Left lung (tissue), 14 donors: ENCODE measurements at places on chromosomes 11 and 22. TPM values are rescaled to one million over a fixed set of nuclear protein-coding genes. Genes with fewer than 3 reads are reported as not detected.

DNA sequence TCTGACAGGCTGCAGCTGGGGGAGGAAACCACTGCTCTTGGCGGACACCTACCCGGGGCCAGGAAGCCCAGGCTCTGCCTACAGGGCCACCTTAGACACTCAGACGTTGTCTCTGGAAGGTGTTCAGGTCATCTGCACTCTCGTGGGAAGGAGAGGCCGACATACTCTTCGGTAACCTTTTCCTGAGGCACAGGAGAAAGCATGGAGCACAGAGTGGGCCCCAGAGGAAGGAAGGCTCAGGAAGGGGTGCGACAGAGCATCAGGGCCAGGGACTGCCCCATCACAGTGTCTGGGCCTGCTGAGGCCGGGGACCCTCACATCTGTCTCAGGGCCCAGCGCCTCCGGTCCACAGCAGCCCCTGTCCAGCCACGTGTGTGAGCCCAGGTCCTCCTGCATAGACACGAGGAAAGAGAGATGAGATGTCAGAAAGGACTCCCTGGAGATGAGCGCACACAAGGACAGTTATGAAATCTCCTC lies 18.2 kb upstream of the TUB start:
- no peaks in the 10 kb centered on the region for H3K4me1 ChIP-seq
- no peaks in the 10 kb centered on the region for H3K27me3 ChIP-seq
- no peak overlapping the region for H3K4me3 ChIP-seq
- H3K27ac ChIP-seq, result peak overlapping the region; percentile 39

DNA sequence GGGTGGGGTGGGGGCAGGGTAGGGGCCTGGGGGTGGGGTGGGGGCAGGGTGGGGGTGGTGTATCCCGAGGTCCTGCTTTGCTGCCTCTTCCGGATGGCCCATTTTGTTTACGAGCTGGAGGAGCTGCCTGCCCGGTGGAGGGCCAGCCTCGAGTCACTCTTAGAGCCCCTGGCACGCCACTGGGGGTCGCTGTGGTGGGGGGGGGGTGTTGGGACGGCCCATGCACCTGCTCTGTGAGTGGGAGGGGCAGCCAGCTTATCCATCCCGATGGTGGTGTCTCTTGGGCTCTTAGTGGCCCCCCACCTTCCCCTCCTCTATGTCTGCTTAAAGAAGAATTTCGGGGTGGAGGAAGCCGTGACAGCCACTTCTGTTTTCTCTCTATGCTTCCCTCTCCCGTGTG lies 24.6 kb downstream of the MRGPRD start:
- no peaks in the 10 kb centered on the region for H3K4me1 ChIP-seq
- no peaks in the 10 kb centered on the region for H3K36me3 ChIP-seq
- H3K4me3 ChIP-seq, result no peak overlapping the region

GRCh38 chr11:62546929-62547625 lies 471 bp upstream of the AHNAK start:
- H3K27me3 ChIP-seq, result no peaks in the 10 kb centered on the region
- peak overlapping the region; percentile 94 for H3K27ac ChIP-seq
- no peaks in the 10 kb centered on the region for H3K36me3 ChIP-seq

- no peak overlapping the region for H3K4me3 ChIP-seq
- H3K27me3 ChIP-seq, result no peaks in the 10 kb centered on the region
- DNase-seq, result peak; percentile 94
- peak overlapping the region; percentile 62 for H3K27ac ChIP-seq
These were observed 3.9 kb upstream of the CRY2 start for GRCh38 chr11:45843158-45843924.

PTPN5 gene
- 0.13 TPM for total RNA-seq

BATF2 gene
- 3.2 TPM for total RNA-seq

TIMM10 gene
- 39.6 TPM for total RNA-seq
